Stimulated activated CD4-positive, alpha-beta T cell treated with anti-CD3 and anti-CD28 coated beads, Interleukin-1b, Interleukin-23, amount 100 ng/mL, for 1 hour (primary cell): ENCODE measurements at places on chromosomes 16 and 17.

- no peak for DNase-seq
Measured at GRCh38 chr16:54203851-54204505, 82.6 kb downstream of the IRX3 start.

GRCh38 chr17:45132320-45132571 lies at the start of gene PLCD3:
PLCD3 (minus strand) TSS chr17:45132515; CDS start chr17:45132410, 105 bp downstream.
- no peak for DNase-seq

DNA sequence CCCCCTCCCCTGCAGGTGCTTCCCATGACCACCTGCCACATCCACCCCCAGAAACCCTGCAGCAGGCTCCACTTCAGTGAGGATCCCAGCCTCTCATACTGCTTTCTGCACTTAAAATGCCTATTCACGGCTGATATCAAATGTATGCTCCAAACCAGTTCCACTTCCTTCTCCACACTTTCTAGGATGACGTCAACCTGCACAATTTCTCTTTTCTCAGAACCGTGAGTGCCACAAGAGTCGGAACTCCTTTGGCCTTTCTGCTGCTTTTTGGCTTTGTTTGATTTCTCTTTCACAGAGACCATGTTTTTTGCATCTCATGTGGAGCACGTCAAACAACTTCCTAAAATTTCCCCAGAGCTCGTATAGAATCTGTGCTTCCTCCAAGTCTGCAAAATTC lies 378.8 kb upstream of the TNRC6C start:
- DNase-seq = no peak

GRCh38 chr17:49465331-49465903 lies 29.7 kb upstream of the NGFR start:
- no peak for DNase-seq

- DNase-seq = no peak
Measured at GRCh38 chr16:67302076-67302475, 22.7 kb downstream of the PLEKHG4 start.
